ENCODE measurements at places on chromosomes 7 and 10.

DNA sequence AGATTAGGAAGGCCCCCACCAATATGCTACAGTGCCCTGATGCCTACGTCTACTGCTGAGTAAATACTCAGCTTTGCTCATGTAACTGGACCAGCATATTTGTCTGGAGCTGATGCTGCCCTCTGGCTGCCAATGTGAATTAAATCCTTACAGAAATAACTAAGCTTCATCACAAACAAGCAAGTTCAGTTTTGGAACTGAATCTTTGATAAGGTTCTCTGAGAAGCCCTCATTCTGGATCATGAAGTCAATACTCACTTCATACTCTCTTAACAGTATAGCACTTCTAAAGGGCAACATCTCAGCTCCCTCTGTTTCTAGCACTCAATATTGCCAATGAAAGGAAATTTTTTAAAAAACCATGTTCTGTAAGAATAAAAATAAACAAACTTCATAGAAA is 246.7 kb downstream of the ETV1 start:
- peak; percentile 62 for DNase-seq

DNA sequence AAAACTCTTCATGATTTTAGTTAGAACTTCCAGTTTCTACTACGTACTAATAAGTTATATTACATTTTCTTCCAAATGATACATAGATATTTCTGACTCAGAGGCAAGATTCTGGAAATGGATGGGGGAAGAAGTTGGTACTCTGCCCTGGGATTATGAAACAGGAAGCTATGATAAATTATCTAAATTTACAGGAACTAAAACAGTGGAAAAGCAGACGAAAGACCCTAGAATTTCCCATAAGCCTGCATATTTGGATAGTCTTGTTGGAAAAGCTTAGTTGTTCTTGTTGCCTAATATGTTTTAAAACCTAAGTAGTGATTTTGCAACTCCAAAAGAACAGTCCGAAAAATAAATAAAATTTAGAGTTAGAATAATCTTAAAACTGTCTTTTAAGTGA is 21.8 kb downstream of the CFAP69 start:
- no peak for DNase-seq

GRCh38 chr7:75599244-75599781 is 107.2 kb downstream of the SPDYE5 start:
- DNase-seq = peak; percentile 99

GRCh38 chr10:91185239-91185875 is 35.1 kb upstream of the PCGF5 start:
- DNase-seq = no peak

GRCh38 chr7:84339306-84339705 is 144.7 kb upstream of the SEMA3A start:
- DNase-seq = no peak

GRCh38 chr10:117616179-117616578 is 73.6 kb downstream of the EMX2 start:
- DNase-seq = no peak

- DNase-seq = peak; percentile 3
Measured at GRCh38 chr7:114865564-114865963, 56.3 kb upstream of the MDFIC start.

- no peak for DNase-seq
Measured at GRCh38 chr10:34433241-34434076, 381.6 kb downstream of the PARD3 start.

- DNase-seq = peak; percentile 4
Measured at GRCh38 chr7:12244129-12244528, 33.0 kb downstream of the TMEM106B start.

GRCh38 chr10:132806110-132806509 is 20.2 kb upstream of the NKX6-2 start:
- no peak for DNase-seq

DNA sequence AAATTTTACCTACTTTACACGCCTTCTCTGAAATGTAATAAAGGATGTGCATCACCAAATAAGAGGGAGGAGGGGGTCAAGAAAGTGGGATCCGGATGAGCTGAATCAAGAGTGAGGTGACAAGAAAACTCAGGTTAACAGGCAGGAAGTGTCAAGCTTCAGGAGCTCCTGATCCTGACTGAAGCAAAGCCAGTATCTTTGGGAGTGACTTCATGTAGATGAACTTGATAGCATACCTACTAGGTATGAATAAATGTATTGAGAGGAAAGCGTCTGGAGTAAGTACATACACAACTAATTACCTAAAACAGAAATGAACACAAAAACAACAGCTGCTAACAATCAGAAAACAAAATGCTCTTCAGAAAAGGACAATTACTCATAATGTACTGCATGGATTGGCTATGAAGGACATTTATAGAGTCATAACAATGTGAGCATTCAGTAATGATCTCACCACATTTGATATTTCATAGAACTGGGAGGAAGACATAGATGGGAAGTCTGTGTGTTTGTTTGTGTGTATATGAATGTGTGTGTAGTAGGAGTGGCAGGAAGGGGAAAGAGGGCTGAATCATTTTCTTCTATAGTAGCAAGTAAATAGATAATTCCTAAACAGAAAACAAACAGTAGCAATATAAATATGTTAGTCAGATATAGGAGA is 29.4 kb downstream of the PRKG1 start:
- DNase-seq = no peak

GRCh38 chr10:132457328-132458070 is 60.5 kb downstream of the PWWP2B start:
- no peak for DNase-seq

GRCh38 chr10:1938317-1938716 is 201.0 kb upstream of the ADARB2 start:
- DNase-seq = no peak

GRCh38 chr10:11742009-11742778 is at the start of gene ECHDC3:
Gene ECHDC3, plus strand, starts transcription at chr10:11742382. Its CDS starts 195 bp downstream, at chr10:11742577.
- no peak for DNase-seq

DNA sequence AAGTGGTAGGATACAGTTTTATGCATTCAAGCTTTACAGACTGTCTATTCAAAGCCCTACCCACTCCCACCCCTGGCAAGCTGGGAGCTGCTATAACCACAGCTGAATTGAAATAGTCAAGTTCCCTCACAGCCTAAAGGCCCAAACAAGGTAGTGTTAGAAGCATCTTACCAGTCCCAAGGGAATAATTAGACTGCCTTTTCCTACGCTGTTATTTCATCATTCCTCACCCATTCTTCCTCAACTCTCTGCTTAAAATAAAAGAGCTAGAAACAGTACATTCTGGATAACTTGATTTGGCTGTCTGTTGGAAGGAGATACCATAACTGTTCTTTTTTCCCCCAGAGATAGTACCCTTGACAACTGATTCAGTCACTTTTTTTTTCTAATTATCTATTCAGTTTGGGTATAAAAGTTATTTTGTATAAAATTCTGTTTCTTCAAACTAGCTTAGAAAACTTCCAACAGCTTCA is 54.0 kb downstream of the RAPGEF5 start:
- DNase-seq = no peak

GRCh38 chr7:158860394-158860793 is 4.0 kb downstream of the DYNC2I1 start:
- no peak for DNase-seq

DNA sequence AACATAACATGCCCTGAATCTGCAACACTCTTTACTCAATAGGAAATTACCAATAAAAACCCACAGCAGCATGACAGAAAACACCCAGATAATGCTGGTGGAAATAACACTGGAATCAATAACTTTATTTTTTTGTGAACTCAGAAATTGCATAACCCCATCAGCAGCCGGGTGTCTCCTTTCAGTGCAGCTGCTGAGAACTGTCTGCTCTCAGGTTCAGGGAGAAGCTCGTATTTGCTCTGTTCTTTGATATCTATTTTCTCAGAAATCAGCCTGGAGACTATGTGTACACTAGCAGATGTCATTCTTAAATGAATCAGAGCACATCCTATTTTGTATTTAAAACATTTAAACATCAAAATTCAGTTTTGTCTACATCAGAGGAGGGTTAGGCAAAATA is 506.0 kb downstream of the POM121L12 start:
- no peak for DNase-seq

DNA sequence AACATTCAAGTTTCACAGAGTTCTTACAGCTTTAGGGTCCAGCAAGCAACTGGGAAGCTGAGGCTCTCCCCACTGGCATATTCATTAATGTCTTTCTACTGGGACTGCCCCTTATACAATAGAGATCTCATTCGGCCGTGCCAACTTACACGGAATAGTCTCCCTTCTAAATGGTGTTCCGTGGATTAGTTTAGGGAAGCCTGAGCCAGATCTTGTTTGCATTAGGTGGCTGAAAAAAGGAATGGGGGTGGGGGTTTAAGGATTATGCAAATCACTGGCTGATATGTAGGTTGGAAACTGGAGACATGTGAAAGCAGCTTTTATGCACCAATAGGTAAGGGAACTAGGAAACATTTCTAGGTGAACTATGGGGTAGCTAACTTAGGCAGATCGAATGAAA is 218.3 kb downstream of the TRIL start:
- DNase-seq = no peak

GRCh38 chr7:35593899-35594298 is 101.0 kb downstream of the HERPUD2 start:
- no peak for DNase-seq

DNA sequence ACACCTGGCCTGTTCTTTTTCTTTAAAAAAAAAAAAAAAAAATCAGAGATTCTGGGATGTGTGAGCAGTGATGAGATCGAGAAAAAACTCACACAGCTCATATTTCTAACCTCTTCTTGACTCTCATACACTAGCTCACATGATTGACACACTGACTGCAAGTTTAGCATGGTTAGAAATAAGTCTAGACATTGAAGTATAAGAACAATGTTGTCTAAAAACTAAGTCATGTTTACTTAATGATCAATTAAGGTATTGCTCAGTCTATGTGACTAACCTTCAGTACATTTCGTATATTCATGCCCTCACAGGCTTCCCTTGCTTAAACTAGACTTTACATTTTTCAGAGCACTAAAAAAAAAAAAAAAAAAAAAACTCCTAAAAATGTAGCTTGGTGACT is 775.1 kb downstream of the GATA3 start:
- DNase-seq = no peak

DNA sequence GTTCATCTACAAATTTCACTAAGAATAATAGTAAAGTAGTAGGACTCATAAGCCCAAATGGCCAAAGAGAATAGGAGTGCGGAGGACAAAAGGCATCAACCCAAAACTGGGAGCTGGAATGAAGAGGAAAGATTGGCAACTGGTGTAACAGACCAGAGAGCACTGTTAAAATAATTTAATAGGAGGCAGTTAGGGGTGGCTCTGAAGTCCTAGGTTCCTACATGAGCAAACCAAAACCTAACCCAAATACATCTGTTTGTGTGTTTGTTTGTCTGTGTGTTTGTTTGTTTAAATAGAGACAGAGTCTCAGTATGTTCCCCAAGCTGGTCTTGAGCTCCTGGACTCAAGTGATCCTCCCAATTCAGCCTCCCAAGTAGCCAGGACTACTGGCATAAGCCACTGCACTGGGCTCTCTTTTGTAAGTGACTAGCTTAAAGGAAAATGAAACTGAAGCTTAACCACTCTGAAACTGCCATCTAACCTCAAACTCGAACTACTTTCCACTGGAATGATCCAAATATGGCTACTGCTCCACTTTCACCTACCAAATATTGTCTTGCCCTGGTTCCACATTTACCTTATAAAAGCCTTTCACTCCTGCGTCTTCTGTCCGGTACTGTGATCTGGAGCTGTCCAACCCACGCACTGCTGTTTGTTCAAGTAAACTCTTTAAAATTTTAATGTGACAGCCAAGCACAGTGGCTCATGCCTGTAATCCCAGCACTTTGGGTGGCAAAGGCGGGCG is 94.9 kb downstream of the AKR1D1 start:
- no peak for DNase-seq

DNA sequence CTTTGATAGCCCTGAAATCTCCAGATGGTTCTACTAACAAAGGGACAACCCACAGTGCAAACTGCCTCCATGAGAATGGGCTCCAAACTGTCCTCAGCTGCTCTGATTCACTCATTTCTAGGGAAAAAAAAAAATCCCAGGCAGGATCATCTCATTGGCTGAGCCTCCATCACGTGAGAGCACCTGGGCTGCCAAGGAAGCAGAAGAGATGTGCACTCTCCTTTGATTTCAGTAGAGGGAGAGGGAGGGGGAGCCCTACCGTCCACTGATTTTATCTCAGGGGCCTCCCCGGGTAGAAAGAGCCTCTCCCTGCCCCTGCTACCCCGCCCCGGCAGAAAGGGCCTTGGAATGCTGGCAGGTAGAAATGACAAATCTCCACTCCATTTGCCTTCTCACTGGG is 725.4 kb downstream of the PHTF2 start:
- DNase-seq = no peak

GRCh38 chr7:105024734-105025133 is 10.7 kb downstream of the KMT2E start:
- DNase-seq = no peak

GRCh38 chr10:72800000-72800740 is 93.4 kb upstream of the OIT3 start:
- no peak for DNase-seq
